CD4-positive, alpha-beta T cell treated with Interleukin-1 beta for 1 hour (primary cell): ENCODE measurements at places on chromosomes 6 and 20.

GRCh38 chr6:136738692-136739057 is 53.6 kb downstream of the MAP3K5 start:
- no peak for DNase-seq

- no peak for DNase-seq
These were observed 64.6 kb downstream of the NUS1 start for GRCh38 chr6:117739869-117740268.

DNA sequence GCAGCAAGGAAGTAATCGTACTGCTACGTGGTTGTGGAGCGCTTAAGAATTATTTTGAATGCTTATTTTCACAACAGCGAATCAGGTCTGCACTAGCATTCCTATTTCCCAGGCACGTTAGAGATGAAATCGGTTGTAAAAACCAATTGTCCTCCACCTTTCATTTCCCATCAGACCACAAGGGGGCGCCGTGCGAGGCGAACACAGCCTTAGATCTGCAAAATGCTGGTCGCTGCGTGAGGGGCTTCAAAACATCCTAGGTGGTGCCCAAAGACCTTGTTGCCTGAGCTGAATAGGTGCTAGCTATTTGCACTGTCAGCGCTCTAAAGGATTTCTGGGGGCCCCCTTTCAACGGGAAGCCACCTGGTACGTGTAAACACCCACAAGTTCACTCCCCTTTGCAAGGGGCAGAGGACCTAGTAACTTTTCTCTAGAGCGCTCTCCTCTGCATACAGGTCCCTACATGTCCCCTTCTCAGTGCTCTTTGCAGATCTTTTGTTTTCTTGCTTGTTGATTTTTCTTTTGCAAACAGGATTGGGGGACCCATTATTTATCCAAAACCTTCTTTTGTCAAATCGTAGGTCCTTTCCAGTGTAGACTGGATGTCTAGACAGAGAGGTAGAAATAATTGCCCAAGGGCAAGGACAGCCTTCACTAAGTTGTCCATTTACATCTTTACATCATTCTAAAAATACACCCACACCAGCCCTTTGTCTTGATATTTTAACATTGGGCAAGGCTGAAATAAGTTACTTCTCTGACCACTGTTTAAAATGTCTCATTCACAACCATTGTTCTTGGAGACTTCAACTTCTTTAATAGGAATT is 59.8 kb downstream of the NEDD9 start:
- peak; percentile 73 for DNase-seq

DNA sequence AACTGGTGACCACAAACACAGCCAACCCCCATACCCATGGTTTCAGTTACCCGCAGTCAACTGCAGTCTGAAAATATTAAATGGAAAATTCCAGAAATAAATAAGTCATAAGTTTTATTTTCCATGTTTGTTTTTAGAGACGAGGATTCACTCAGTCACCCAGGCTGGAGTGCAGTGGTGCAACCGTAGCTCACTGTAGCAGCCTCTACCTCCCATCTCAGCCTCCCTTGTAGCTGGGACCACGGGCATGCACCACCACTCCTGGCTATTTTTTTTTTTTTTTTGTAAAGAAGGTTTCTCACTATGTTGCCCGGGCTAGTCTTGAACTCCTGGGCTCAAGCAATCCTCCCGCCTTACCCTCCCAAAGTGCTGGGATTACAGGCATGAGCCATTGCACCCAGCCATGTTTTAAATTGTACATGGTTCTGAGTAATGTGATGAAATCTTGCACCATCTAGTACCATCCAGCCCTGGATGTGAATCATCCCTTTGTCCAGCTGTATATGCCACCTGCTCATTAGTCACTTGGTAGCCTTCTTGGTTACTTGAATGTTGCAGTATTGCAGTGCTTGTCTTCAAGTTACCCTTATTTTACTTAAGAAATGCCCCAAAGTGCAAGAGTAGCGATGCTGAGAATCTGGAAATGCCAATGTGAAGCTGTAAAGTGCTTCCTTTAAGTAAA is 14.5 kb downstream of the CSNK2A1 start:
- no peak for DNase-seq

- DNase-seq, result no peak
These were observed 40.3 kb upstream of the PRND start for GRCh38 chr20:4681401-4681800.

DNA sequence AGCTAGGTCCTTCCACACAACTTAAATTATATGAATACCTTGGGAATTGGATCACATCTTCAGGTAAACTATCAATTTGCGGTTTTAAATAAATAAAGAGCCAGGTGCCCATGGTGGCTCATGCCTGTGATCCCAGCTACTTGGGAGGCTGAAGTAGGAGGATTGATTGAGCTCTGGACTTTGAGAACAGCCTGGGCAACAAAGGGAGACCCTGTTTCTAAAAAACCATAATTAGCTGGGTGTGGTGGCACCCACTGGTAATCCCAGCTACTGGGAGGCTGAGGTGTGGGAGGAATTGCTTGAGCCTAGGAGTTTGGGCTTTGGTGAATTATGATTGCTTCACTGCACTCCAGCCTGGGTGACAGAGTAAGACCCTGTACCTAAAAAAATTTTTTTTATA is 3.4 kb downstream of the GMNN start:
- DNase-seq, result no peak

GRCh38 chr6:148525453-148525852 is 182.8 kb downstream of the SASH1 start:
- no peak for DNase-seq

GRCh38 chr6:113969888-113970804 is 802 bp downstream of the HDAC2 start:
- DNase-seq, result peak; percentile 53

DNA sequence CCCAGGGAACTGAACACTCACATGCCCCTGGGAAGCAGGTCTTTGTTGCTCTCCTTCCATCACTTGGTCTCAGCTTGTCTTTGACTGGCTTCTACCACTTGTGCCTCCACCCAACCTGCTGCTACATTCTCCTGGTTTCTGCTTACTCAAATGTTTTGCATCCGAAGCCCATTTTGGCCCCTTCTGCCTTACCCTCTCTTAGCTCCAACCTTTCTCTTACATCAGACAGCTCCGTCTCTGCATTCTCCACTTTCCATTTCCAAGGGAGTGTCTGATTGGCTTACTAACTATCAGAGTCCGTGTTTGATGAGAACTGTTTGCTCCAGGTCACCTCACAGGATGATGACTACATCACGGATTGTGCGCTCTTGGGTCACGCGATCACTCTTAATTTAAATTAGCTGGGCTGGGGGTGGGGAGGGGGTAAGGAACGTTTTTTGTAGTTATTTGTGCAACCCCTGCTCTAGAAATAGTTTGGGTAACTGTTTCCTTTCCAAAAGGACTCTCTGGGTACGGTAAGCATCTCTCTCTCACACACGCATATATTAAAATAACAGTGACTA is 844 bp upstream of the ABRACL start:
- DNase-seq, result peak; percentile 52

DNA sequence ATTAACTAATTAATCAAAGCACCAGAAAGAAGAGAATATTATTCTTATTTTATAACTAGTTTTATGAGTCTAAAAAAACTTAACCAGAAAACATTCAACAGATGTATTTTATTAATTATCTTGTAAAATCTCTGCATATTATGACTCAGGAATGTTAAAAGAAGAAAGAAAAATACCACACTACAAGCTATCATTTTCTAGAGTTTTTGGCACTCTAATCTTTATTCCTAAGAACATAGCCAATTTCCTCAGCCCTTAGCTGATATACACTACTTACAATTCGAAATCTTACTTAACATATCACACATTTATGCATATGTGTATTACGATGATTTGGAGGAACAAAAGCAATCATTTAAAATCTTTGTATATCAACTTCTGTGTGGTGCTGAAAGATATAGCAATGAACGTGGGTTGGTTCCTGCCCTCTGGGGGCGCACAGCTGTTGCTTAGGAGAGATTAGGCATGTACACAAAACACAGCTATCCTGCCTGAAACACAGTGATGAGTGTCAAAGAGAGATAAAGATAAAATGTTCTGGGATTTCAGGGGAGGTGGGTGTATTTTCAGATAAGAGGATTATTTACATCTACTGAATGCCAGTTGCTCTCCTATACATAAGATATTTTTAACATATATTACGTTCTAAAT is 404.5 kb downstream of the SYNE1 start:
- no peak for DNase-seq

- no peak for DNase-seq
These were observed 19.6 kb downstream of the WFDC2 start for GRCh38 chr20:45489083-45489531.

DNA sequence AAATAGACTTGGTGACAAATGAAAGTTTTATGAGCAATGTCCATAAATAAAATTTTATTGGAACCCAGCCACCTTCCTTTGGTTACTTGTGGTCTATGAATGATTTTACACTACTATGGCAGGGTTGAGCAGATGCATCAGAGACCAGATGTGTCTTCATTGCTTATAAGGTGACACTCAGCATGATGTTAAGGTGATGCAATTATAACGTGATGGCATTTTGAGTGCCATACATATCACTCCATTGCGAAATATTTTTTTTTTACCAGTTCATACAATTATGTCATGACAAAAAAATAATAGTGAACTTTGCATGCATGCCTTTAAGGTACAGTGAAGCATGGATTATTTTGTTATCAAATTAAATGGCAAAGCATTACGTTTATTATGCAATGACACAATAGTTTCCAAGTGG is 96.0 kb downstream of the ADTRP start:
- no peak for DNase-seq

- no peak for DNase-seq
These were observed 359.2 kb downstream of the CDH26 start for GRCh38 chr20:60317401-60317800.

- DNase-seq, result no peak
These were observed 39.6 kb downstream of the SUMO4 start for GRCh38 chr6:149439626-149440025.

DNA sequence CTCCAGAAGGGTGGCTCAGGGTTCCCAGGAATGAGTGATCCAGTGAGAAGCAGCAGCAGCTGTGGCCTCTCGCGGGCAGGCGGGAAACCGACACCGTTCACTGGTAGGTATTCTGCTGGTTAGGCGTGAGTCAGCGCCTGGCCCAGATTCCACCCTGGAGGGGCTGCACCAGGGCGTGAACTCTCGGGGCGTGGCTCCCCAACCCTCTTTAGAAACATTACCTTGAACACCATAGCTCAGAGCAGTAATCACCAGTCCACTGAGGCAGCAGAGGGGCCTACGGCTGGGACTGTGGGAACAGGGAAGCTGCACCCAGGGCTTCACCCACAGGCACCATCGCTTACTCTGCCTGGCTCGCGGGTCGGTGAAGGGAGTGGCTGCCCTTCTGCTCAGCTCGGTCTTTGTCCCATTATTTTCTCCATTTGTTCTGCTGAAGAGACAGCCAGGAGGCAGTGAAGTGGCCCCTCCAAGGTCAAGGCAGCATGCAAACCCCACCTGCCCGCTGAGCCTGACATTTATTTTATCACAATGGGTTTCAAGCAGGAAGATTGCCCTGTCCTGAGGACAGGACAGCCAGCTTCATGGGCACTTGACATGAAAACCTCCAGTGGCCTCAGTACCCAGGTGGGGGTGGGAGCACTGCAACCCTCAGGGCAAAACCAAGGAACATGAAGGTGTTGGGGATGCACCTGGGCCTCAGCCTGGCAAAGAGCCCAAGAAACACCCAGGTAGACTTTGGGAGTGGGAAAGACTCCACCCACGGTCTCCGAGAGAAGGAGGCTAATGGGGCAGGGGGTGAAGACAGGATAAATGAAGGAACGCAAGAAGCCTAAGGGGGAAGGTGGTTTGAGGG is 51.0 kb upstream of the CD93 start:
- DNase-seq, result no peak

GRCh38 chr6:2859185-2859700 is 17.6 kb upstream of the SERPINB1 start:
- DNase-seq, result no peak

DNA sequence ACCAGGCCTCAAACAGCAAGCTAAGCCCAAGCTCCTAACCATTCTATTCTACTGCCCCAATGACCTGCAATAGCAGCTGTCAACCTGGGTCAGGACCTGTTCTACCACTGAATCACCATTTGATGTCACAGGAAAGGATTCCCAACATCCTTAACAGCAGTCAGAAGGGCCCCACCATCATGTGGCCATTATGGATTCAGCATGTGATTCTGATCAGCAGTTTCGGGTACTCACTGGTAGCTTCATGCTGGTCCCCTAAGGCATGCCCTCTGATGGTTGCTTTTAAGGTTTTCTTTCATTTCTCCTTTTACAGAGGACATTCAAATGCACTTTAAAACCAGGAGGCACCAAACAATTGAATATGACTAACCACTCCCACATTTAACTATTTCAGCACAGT is 37.3 kb upstream of the MAP7 start:
- DNase-seq, result no peak

DNA sequence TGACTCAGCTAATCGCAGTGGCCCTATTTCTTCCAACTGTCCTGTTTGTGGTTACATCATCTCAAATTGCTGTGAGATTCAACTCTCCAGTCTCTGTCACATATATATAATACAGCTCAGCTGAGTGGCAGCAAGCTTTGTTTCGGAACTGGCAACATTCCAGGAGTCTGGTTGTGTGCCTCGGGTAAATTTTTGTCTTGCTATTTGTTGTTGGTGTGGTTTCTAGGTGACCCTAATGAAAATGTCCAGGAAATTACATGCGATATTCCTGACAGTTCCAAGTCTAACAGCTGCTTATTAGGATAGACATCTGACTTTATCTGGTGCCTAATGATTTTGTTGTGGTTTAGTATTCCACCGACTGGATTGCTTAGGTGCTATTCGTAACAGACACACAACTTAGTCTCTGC is 581.8 kb downstream of the CD109 start:
- DNase-seq, result no peak

DNA sequence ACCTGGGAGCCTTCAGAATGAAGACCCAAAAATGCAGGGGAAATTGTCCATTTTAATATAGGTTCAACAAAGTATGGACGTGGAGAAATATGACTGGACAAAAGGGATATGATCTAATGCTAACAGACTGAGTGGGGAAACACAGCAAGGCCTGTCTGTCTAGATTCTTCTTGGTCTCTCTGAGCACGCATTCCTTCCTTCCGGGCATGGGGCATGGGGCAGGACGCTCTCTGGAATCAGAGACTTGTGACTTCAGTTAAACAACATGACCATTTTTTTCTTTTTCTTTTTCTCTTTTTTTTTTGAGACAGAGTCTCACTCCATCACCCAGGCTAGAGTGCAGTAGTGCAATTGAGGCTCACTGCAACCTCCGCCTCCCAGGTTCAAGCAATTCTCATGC is 31.9 kb downstream of the ZBTB2 start:
- no peak for DNase-seq

- no peak for DNase-seq
These were observed 41.3 kb upstream of the ZMYND8 start for GRCh38 chr20:47397652-47398301.

GRCh38 chr6:150659046-150659763 is 59.5 kb downstream of the PLEKHG1 start:
- no peak for DNase-seq

DNA sequence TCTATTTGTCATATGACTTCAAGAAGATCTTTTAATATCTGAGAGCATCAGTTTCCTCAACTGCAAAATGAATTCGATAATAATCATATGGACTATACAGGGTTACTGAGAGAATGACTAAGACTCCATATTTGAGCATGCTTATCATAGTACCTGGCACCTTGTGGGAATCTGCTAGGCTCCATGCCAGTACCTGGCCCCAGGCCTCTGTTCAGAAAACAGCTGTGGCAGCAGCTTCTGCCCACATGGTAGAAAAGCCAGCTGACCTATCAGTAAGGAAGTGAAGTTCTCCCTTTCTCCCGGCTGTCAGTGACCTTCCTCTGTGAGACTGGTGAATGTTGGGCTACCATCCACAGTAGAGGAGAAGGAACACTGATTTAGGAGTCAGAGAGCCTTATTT is 574.9 kb upstream of the CHD6 start:
- no peak for DNase-seq
